Activated CD8-positive, alpha-beta memory T cell treated with anti-CD3 and anti-CD28 coated beads for 1 hour (primary cell): ENCODE measurements at places on chromosomes 3 and 15.

DNA sequence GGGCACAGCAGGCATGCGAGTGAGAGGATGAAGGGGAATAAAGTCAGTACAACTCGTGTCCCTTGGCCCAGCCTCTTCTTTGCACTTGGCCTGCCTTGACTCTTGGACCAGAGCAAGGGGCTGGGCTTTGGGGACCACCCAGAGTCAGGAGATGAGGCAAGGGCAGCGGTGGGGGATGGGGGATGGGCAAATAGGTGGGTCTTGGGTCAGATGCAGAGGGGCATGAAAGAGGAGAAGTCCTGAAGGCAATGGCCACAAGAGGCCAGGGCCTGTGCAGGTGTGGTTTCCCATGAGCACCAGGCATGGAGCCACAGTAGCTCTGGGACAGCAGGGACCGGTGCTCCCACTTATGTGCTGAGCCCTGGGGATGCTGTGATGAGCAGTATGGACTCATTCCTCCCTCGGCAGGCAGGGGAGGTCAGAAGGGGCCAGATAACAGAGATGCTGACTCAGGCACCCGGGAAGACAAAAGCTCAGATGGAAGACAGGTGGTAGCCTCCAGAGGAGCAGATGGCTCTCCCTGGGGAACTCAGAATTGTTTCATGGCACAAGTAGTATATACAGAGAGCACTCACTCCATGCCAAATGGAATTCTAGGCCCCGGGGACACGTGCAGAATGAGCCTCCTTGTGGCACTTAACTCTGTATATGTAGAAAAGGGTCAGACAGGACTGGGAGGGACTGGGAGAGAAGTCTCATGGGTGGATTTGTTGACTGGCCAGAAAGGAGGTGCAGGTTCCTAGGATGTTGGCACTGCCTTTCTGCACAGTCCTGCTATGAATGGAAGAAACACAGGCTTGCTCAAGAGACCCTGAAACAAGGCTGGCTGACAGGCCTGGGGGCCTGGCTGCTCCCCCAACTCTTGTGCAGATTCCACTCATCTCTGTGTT lies 14.3 kb downstream of the ZBTB47 start:
- DNase-seq = no peak

GRCh38 chr15:53675832-53676231 lies 83.6 kb downstream of the WDR72 start:
- DNase-seq = no peak

GRCh38 chr15:91476861-91477260 lies 376.6 kb upstream of the SLCO3A1 start:
- DNase-seq = no peak

GRCh38 chr3:46407970-46408369 lies 911 bp downstream of the CCRL2 start:
- DNase-seq = no peak

- DNase-seq = no peak
These were observed 86.8 kb downstream of the CCK start for GRCh38 chr3:42179110-42179725.

DNA sequence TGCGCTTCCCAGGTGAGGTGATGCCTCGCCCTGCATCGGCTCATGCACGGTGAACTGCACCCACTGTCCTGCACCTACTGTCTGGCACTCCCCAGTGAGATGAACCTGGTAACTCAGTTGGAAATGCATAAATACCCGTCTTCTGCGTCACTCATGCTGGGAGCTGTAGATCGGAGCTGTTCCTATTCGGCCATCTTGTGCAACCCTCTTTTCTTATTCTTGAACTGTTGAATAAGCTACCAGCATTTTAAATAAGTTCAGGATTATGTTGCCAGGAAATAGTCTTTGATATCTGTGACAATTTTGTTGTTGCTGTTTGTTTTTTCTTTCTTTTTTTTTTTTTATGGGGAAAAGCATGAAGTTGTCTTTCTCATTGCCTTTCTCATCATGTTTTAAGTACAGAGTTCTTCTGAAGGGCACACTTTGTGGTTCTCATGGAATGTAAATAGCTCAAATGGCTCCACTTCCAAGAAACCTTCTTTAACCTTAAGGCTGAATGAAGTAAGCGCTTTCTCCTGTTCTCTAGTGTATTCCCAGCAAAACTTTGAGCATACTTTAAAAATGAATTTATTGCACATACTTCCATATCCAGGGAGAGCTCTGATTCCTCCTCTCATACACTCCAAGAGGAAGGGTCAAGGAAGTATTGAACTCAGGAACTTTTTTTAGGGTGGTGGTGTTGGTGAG lies 468.0 kb upstream of the TBL1XR1 start:
- DNase-seq = no peak

DNA sequence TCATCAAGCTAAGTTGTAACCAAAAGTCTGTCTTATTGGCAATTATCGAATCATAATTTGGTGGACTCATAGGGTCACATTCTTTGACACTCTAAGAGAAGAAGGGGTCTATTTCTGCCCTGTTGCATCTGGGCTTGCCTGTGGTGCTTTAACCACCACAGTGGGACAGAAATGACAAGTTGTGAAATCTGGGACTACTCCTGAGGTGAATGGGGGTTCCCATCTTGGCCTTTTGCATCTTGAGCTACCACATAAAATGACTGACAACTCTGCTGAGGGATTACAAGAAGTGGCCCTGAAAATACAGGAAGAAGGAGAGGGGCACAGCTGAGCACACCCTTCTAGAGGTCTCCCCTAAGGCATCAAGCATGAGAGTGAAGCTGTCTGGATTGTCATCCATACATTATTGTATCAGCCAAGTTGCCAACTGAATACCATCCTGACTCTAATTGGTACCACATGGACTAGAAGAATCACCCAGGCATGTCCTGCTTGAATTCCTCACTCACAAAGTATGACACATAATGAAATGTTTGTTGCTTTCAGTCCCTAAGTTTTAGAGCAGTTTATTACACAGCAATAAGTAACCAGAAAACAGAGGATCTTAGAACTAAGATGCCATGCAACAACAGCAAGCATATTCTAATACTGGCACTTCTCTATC lies 306.5 kb downstream of the ROBO1 start:
- no peak for DNase-seq

DNA sequence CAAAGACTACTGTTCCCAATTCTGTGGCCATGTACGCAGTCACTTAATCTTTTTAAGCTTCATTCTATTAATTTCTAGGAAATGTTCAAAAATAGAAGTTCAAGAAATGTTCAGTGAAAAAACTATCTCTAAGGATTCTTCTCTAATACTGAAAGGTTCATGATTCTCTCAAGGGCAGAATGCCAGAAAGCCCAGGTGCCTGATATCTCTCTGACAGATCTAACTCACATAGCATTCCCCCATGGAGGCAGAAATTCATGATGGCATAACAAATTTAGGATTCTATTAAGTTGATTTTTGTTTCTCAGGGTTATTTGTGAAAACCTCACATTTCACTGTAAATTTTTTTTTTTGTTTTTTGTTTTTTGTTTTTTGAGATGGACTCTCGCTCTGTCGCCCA lies 17.5 kb downstream of the CHRM5 start:
- no peak for DNase-seq

DNA sequence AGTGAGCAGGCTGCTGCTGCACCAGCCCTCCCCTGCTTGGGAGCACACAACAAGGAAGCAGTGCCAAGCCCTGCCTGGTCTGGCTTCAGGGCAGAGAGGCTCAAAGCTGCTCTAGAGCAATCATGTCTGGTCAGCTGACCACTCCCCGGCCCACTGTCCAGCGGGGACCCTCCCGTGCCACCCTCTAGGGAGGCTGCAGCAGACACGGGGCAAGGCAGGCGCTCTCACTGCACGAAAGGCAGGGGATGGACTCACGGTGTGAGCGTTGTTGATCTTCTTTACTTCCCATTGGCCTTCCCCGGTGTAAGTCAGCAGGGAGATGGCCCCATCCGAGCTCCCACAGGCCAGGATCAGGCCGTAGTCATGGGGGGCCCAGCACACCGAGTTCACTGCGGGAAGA lies 9.2 kb downstream of the SEC13 start:
- no peak for DNase-seq

GRCh38 chr3:41200669-41201021 lies 1.3 kb downstream of the CTNNB1 start:
- no peak for DNase-seq

- DNase-seq = no peak
These were observed 62.6 kb upstream of the SLC2A2 start for GRCh38 chr3:171088964-171089754.

- DNase-seq = no peak
These were observed 30.5 kb upstream of the BLM start for GRCh38 chr15:90686435-90687218.

DNA sequence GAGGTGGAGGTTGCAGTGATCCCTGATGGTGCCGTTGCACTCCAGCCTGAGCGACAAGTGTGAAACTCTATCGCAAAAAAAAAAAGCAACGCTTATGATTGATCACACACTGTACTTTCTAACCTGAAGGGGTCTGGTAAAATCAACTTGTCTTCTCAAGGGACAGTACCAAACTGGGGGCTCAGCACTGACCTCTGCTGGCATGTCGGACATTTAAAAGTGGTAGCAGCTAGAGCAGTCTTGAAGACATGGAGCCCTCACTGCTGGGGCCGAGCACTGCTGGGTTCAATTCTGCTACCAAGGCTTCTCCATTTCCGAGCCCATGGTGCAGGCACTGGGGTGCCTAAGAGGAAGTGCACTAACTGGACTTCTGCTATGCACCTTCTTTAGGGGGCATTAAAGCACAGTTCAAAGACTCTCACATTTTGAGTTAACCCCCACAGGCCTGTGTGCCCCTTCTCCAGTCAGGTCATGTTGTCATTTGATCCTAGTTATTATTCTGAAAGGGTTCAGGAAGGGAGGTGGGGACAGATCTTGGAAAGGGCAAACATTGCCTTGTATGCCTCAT lies 26.4 kb upstream of the LAMP3 start:
- peak; percentile 10 for DNase-seq

GRCh38 chr3:3309887-3310286 lies 130.4 kb upstream of the CRBN start:
- DNase-seq = no peak

DNA sequence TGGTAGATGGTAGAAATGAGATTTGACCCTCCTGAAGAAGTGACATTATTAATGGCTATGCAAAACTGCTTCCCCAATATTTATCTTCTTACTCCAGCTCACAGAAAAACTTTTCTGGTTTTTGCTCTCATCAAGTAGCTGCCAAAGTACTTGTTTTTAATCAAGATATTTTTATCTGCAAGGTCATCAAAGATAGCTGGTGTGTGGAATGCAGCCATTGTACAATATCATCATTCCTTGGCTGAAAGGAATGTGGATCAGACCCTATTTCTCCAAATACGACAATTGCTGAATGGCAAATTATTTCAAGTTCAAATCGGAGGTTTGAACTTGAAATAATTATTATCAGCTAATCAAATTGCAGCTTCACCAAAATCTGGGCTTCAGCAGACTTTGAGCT lies 126.9 kb upstream of the SLC7A14 start:
- DNase-seq = no peak

DNA sequence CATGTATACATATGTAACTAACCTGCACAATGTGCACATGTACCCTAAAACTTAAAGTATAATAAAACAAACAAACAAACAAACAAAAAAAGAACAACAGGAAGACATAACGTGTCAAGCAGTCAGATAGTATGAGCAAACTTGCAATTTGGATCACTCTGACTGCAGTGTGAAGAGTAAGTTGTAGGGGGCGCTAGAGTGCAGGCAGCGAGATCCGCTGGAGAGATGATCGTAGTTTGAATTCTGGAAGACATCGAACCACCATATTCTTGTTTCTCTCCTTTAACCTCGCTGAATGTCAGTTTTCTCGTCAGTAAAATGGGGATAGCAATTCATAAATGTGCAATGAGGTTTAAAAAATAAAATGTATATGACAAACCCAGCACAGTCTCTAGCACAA lies 165.2 kb upstream of the LMCD1 start:
- no peak for DNase-seq

DNA sequence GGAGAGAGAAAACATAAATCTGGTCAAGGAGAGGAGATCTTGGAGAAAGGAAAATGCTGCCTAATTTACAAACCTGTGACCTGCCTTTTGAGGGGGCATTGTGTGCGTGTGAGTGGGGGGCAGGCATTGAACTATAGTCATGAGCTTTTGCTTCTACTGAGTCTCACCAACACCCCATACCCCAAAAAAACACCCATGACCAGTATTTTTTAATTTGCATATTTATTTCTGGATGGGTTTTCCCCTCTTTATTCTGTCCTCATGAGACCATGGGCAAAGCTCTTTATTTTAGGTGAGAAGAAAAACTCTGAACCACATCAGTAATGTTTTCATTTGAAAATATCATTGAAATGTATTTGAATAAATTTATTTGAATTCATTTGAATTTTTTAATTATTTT lies 20.6 kb downstream of the CD80 start:
- no peak for DNase-seq

DNA sequence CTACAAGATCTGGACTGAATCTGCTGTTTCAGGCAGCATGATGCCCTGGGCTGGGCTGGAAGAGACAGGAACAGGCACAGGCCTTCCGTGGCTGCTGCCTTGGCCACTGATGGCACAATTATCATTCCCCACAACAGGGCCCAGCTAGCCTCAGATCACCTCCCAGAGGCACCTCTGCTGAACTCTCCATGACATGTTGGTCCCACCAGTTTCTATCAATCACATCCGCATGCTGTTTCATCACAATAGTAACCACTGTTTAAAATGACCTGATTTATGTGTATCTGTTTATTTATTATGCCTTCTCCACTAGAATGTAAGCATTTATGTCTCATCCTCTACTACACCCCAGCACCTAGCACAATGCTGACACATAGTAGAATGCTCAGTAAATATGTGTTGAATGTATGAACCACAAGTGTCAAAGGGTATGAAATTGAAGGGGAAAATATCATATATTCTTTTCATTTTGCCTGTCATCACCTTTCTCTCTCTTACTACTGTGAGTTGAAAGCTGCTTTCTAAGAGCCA lies 32.7 kb upstream of the ZBTB38 start:
- no peak for DNase-seq

DNA sequence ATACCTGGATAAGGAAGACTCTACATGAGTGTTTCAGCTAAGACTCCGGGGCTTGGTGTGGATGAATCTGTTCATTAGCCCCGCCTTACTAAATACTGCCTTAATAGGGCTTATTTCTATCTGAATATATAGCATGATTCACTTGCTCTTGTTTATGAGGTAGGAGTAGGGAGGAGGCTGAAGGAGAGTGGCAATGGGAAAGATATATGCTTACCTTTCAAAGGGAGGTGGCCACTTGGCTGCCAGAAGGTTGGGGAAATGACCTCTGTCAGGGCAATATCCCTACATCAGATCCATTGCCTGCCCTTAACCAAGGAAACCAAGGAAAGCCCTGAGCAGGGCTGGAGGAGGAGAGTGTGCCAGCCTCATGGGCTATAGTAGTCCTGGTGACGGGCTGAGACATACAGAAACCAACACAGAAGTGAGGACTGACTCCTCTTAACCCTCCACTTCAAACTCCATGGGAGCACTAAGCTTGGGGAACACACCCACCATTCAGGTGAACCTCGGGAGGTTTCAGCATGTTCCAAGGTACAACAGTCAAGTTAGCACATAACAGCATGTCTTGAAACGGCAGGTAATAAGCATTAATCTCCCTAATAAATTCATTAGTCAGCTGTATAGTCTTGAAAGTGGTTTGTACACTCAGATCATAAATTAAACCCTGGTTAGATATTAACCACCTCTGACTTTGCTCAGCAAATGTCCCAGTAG lies 80.1 kb downstream of the EOMES start:
- DNase-seq = no peak
